ENCODE measurements at places on chromosomes 5 and 9.

GRCh38 chr9:104907278-104907951 lies 20.5 kb downstream of the ABCA1 start:
- DNase-seq: no peak

DNA sequence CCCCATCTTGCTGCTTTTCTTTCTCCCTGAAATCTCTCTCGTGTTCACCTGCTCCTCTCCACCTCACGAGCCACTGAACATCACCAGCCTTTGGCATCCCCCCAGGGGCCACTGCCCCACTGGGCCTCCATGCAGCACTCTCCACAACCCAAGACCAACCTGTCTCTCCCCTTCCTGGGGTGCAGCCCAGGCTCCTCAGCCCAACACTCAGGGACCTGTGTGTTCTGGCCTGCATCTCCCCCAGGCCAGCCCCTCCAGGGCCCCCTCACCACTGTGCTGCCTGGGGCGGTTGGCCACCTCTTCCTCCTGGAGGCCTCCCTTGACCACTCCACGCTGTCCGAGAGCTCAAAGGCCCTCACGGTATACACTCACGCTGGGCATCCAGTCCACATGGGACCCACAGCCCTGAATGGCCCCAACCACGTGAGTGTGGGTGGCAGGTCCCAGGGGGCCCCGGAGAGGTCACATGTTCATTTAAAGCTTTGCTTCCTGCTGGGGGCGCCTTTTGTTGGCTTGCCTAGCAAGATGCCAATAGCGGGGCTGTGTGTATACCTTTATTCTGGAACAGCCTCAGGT lies 453 bp upstream of the DOK3 start:
- DNase-seq: no peak

DNA sequence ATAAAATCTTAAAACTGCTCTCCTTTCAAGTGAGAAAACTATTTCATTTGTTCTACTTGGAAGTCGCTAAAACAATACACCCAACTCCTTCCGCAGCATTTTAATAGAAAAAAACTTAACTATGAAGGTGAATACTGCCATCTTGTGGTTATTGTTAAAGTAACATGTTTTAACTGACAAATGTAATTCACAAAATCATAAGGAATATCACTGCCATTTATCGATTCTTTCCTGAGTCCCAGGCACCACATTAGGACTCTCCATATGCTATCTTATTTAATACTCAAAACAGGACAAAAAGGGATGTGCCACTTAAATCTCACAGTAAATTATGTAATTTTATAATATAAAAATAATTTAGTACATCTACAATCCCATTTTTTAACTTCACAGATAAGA lies 130.5 kb upstream of the ITGA1 start:
- DNase-seq: peak; percentile 53

GRCh38 chr5:143403334-143403592 lies 223 bp downstream of the NR3C1 start:
- DNase-seq: no peak

DNA sequence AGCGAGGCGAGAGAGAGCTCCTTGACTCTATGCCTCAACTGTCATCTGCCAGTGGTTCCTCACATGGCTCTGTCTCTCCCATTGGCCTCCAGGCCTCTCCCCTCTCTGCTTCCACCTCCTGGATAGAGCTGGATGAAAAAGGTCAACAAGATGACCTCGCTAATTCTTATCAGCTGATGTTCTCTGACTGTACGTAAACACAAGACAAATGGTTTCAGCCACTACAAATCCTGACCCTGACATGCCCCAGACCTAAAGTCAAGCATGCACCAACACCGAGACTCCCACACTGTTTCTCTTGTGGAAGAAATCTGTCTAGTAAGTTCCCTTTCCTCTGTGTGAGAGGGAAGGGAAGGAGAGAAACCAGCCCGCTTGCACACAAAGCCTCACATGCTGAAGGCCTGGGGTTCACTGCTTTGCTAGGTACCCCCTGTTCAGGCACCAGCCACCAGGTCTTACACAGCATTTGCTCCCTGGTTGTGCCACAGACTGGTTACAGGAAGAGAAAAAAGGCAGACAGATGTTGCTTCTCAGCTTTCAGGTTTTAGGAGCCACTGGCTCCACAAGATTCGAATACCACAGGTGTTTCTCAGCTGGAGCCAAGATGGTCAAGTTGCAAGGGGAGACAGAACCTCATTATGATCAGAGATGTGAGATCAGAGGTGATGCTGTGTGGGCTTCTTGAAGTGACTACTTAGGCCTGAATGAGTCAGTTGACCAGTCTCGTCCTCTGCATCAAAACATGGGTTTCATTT lies 592.5 kb downstream of the CCDC171 start:
- DNase-seq: no peak

DNA sequence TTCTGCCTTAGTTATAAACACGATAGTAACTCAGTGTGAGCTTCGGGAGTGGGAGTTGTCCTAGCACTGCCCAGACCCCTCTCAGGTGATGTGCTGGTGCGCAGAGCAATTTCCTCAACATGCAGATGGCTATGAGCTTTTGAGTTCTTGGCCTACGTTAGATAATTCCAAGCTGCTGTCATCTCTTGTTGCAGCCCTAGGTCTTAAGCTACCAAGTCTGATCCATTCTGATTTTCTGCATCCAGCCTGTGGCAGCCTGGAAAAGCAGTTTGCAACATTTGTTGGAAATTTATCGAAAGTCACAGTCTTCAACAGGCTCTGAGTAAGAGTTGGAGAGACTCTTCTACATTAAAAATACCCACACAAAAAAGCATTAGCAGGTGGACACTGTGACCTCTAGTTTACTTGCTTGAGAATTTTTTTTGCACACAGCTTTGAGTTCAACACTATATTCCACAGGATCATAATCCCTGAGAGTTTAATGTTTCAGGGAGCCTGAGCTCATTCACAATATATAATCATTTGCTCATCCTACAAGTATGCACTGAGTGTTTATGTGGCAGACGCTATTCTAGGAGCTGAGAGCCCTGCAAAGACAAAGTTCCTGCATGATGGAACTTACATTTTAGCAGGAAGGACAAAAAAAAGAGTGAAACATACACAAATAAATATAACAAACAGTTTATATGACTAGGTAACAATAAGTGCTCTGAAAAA lies 91.6 kb downstream of the UBE2QL1 start:
- DNase-seq: no peak

DNA sequence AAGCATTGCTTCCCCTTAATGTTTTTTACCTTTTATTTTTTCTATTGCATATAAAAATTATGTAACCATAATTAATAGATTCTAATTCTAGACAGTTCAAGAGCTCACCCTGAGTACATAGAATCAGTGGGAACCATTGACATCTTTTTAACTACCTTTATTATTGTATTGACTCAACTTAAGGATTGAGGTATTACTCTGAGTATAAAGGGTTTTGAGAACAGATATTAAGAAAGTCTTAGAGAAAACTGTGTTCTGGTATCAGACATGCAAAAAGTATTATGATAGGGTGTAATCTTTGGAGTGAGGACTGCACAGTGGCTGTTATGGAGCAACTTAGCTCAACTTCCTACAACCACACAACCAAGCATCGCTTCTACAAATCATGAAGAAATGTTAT lies 8.9 kb downstream of the SPEF2 start:
- no peak for DNase-seq

DNA sequence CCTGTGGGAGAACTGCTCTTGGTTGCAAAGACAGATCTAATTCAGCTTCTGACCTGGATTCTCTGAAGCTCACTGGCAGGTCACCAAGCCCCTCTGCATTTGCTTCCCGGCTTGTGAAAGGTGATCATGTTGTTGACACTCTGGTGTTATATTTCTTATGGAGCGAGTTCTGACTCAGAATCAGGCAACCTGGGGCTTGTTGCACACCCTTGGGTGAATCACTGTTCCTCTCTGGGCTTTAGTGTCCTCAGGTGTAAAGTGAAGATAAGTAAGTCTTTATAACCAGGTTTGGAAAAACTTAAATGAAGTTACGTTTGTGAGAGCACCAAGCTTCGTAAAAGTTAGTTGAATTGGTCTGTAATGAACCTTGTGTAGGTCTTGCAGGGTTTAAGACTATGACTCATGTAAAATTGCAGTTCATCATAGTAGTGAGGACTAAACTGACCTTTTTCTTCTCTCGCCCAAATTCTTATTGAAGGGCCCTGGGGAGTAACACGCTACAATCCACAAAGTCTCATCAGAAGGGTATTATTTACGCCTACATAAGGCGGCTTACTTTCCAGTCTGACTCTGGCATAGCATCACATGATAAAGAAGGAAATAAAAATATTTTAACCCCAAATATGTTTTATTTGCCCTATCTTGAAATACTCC lies 218.6 kb downstream of the TMEM38B start:
- DNase-seq: no peak

DNA sequence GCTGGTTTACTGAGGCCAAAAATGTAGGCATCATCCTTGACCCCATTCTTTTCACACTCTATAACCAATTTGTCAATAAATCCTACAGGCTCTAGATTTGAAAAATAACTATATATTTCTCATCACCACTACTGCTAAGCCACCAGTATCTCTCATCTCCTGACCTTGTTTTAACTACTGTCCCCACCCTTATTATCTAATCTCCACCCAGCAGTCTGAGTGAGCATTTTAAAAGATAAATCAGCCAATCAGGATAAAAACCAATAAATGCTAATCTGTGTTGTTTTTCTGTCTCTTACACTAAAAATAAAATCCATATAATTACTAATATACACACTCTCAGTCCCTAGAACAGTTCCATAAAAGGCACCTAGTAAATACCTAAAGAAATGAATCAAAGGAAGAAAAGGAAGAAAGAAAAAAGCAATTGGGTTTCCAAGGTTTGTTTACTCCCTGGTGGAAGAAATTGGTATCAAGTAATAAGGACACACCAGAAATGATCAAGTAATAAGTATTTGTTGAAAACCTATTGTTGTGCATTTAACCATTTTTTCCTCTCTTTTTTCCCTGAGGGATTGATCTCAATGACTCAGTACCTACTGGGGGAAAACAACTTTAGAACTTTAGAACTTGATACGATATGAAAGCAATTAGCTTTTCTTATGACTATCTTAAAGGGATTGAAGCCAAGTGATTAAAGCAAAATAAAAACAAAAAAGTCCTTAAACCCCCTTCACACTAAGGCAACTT lies 19.3 kb downstream of the MRPS27 start:
- DNase-seq: no peak

GRCh38 chr9:137077758-137078693 lies 709 bp downstream of the UAP1L1 start:
- peak; percentile 30 for DNase-seq
